ENCODE measurements at places on chromosomes 7 and 10.

DNA sequence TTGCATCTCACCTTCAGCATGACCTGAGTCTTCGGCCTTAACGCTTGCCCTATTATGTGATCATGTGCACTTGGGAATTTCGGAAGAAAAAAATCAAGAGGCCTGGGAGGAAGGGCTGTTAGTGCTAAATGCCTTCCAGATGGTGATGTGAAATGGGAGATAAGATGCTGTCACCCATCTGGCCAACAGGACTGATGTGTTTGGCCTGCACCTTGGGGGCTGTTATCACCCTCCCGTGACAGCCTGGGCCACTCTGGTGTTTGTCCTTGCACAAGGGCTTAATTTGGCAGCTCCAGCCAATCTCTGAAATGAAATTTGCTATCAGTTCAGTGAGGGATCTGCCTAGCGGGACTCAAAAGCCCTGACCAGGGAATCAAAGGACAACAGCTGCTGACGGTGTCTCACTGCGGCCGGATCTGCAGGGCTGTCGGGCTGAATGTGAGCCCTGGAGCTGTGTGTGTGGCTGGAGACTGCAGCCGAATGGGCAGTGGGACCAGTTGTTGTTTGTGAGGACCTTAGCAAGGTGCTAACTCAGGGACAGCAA lies 131.4 kb upstream of the BTBD16 start:
- no peak for DNase-seq

GRCh38 chr7:22911889-22912288 lies 89.2 kb upstream of the TOMM7 start:
- no peak for DNase-seq

DNA sequence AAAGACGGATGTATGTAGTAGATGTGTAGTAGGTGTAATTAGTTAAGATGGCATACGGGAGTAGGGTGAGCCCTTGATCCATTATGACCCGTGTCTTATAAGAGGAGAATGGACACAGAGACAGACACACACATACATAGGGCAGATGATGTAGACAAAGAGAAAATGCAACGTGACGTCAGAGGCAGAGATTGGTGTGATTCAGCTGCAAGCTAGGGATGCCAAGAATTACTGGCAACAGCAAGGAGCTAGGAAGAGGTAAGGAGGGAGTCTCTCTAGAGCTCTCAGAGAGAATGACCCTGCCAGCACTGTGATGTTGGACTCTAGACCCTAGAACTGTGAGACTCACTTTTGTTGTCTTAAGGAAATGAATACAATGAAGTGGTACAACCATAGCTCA lies 247.0 kb upstream of the HABP2 start:
- DNase-seq: no peak

GRCh38 chr10:878333-878759 lies 53.2 kb downstream of the LARP4B start:
- DNase-seq: no peak

GRCh38 chr7:85520175-85520574 lies 333.3 kb upstream of the SEMA3D start:
- DNase-seq: no peak

DNA sequence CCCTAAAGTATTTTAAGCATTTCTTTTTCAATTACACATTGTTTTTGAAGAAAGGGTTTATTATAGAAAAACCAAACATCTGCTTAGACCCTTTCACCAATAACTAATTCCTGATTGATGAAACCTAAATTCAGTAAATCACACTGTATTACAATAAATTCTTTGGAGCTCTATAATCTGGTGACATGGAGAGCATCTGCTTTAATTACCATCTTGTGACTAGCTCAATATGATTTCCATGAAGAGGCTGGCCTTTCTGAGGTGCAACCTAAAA lies 9.7 kb downstream of the HYCC1 start:
- DNase-seq: no peak

DNA sequence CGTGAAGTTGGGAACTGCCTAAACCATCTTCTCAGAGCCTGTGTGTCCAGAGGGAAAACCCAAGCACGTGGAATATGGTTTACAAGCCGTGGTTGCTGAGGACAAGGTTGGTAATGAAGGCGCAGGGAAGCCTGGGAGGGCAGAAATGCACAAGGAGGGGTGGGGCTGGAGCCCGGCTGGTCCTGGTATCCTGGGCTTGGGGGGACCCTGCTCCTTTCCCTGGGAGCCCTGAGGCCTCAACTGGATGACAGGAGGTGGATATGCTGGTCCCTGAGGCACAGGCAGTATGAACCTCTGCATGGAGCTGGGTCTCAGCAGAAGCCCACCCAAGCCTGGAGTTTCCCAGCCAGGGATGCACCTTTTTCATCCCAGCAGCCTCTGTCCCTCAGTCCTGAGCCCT lies 80.3 kb upstream of the RET start:
- DNase-seq: no peak

GRCh38 chr10:60985951-60986350 lies 42.0 kb upstream of the RHOBTB1 start:
- no peak for DNase-seq

GRCh38 chr7:80981405-80981804 lies 62.6 kb upstream of the SEMA3C start:
- no peak for DNase-seq

DNA sequence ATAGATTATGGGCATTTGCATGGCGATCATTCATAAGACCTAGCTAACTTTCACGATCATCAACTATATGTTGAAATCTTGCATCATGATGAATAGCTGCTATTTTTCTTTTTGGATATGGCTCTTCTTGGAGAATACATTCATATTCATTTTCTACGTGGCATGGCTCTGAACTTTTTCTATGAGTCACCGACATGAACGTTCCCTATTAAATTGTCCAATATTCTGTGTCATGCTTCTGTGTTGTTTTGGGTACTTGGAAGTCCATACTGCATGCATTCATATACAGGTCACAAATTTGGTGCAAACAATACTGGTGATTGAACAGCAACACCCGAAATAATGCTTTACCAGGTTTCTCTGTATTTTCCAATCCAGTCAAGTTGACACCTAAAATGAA lies 37.9 kb upstream of the ANKRD1 start:
- no peak for DNase-seq

GRCh38 chr7:93575555-93576399 lies 1.3 kb upstream of the CALCR start:
- DNase-seq: no peak

GRCh38 chr7:151697942-151698341 lies 178.2 kb upstream of the RHEB start:
- no peak for DNase-seq

DNA sequence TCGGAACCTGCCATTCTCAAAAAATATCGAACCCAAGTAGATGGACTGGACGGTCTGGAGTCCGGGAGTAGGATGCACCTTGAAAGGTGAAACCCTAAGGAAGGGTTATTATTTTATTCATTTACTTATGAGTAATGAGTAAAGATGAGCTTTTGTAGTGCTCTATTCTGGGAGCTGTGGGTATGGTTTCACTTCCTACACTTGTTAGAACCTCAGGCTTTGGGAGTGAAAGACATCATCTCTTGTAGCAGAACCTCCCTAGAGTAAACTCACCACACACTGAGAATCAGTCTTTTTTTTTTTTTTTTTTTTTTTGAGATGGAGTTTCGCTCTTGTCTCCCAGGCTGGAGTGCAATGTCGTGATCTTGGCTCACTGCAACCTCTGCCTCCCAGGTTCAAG lies 389.4 kb upstream of the AUTS2 start:
- no peak for DNase-seq

DNA sequence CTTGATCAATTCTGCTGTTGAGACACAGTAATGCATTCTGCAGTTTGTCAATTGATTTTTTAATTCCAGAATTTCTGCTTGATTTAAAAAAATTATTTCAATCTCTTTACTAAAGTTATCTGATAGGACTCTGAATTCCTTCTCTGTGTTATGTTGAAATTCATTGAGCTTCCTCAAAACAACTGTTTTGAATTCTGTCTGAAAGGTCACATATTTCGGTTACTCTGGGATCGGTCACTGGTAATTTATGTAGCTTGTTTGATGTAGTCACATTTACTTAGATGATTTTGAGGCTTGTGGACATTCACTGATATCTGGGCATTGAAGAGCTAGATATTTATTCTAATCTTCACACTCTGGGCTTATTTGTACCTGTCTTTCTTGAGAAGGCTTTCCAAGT lies 67.2 kb upstream of the NME8 start:
- DNase-seq: no peak

DNA sequence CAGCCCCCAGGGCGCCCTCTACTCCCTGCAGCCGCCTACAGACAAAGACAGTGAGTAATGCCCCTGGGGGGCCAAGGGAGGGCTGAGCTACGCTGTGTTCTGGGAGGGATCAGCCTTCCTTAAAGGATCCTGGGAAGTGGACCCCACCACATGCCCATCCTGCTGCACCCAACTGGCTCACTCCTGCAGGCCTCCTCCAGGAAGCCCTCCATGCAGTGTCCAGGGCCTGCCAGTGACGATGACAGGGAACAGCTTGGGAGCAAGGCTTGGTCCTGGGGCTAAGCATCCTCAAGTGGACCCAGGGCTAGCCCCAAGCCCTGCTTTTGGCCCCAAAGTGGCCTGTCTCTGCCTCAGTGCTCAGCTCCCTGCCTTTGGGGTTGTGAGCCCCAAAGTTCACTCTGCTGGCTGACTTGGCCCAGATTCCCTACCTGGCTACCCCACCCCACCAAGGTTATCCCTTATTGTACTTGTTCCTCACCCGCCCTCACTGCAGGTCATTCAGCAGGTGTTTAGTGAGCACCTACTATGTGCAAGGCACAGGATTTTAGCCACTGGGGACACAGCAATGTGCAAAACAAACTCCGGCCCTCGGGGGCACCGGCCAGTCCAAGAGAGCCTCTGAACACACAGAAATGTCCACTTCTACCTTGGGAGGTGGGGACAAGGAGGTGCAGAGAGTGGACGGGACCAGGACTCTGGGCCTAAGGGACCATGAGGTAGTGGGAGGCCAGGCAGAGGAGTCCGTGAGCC lies 83.5 kb downstream of the MYL10 start:
- DNase-seq: no peak

DNA sequence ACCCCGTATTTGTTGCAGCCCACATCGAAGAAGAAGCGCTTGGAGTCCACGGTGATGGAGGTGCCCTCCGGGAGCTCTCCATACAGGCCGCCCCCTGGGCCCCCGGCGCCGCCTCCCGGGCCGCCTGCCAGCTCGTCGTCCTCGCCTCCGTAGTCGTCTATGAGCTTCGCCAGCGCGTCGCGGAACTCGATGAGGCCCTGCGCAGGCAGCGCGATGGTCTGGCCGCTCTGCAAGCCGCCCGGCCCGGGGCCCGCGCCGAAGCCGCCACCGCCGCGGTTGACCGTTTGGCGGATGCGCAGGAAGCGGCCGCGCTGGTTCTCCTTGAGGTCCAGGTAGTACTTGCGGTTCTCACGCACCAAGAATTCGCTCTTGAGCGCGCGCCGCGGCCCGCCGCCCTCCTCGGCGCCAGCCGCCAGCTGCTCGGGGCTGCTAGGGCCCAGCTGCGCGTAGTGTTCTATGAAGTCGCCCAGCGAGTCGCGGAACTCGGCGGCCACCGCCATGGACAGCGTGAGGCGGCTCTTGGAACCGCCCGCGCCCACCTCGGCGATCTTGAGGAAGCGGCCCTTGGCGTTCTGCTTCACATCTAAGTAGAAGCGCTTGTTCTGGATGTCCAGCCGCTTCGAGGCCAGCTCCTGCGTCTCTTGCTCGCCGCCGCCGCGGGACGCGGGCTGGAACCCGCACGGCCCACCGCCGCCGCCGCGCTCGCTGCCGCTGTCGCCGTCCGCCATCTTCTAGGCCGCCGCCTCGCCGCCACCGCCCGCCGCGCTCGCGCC lies 523 bp downstream of the PURB start:
- DNase-seq: no peak

- no peak for DNase-seq
These were observed 35.6 kb downstream of the ACADSB start for GRCh38 chr10:123044391-123044790.

GRCh38 chr10:49279015-49279880 lies 19.7 kb upstream of the C10orf71 start:
- no peak for DNase-seq

DNA sequence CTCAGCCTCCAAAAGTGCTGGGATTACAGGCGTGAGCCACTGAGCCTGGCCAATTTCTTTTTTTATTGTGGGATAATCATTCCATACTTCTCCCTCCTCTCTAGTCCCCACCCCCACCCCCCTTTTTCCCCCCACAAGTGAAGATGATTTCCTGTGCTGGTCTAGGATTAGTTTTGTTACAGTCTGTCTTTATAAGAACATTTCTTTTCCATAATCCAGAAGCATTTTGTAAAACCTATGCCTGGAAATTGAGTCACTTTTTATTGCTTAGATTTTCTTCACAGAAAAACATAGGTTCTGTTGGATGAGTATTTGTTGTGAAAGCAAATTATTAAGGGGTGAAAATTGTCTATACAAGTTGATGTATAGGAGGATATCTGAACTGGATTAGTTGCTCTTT lies 98.9 kb downstream of the KAT6B start:
- no peak for DNase-seq

GRCh38 chr10:132612571-132613504 lies 75.3 kb downstream of the INPP5A start:
- no peak for DNase-seq

DNA sequence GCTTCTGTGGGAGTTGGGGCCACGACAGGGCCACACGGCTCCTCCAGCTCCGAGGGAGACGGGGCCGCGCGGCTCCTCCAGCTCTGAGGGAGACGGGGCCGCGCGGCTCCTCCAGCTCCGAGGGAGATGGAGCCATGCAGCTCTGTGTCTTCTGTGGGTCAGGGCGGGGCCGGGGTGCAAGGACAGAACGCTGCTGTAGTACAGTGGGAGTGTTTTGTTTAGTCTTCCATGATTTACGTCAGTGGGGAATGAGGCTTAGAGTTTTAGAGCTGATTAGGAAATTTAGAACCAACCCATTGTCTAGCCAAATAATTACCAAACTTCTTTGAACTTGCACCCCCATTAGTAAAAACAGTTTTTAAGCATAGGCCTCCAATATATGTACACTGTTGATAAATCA lies 32.9 kb upstream of the PRKAR1B start:
- DNase-seq: no peak

DNA sequence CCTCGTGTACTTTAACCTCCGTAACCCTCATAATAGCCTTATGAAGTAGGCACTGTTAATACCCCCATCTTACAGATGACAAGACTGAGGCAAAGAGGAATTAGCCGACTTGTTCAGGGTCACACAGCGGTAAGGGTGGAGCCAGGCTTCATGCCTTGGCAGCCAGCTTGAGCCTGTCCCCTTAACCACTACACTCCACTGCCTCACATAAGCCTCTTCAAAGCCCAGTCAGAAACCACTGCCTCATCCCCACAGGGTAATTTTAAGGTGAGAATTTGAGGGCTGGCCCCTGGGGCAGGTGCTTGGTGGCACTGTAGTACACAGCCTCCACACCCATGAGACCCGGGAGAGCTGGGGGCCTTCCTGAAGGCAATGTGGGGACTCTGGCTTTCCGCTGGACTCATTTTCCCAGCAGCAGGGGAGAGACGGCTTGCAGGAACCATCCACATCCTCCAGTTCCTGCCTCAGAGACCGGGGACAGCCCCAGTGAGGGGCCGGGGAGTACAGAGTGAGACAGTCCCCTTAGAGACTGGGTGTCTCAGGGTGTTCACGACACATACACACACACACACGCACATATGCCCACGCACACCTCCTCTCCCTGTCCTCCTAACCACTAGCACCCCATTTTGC lies 7.6 kb upstream of the C10orf105 start:
- DNase-seq: no peak

Data from cortex of kidney (tissue), 1 donor.